Left lung (tissue), 14 donors: ENCODE measurements at places on chromosomes 5 and 9. TPM values are rescaled to one million over a fixed set of nuclear protein-coding genes. Genes with fewer than 3 reads are reported as not detected.

The DDX41 gene
- 65.9 TPM for total RNA-seq

The CDH6 gene
- 13.2 TPM for total RNA-seq

The NR2F1-AS1 gene
- 18.3 TPM for total RNA-seq

- no peak overlapping the region for H3K27ac ChIP-seq
- H3K4me1 ChIP-seq, result no peaks in the 10 kb centered on the region
- no peak for DNase-seq
- H3K36me3 ChIP-seq, result no peaks in the 10 kb centered on the region
These were observed 82.3 kb downstream of the THBS4 start for GRCh38 chr5:80117446-80117845.

DNA sequence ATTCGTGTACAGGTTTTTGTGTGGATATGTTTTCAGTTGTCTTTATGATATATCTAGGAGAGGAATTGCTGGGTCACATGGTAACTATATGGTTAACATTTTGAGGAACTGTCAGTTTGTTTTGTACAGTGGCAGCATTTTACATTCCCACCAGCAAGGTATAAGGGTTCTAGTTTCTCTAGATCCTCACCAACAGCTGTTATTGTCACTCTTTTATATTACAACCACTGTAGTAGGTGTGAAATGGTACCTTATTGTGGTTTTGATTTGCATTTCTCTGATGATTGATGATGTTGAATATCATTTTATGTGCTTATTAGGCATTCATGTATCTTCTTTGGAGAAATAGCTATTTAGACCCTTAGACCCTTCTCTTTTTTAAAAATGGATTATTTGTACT is 82.9 kb downstream of the CCDC171 start:
- no peak overlapping the region for H3K4me3 ChIP-seq
- no peak for DNase-seq
- H3K4me1 ChIP-seq, result no peaks in the 10 kb centered on the region
- no peaks in the 10 kb centered on the region for H3K27me3 ChIP-seq
- H3K27ac ChIP-seq, result no peak overlapping the region

The PDCD1LG2 gene
- 1.7 TPM for total RNA-seq

GRCh38 chr9:129273941-129274684 is 96.1 kb upstream of the IER5L start:
- peak; percentile 13 for DNase-seq
- H3K4me3 ChIP-seq, result no peak overlapping the region
- H3K27me3 ChIP-seq, result no peaks in the 10 kb centered on the region

GRCh38 chr5:1470762-1471211 is 25.5 kb upstream of the SLC6A3 start:
- H3K4me3 ChIP-seq, result no peak overlapping the region
- H3K4me1 ChIP-seq, result peaks cover 14% of the 10 kb centered on the region
- DNase-seq, result peak; percentile 75
- H3K27me3 ChIP-seq, result no peaks in the 10 kb centered on the region
- no peak overlapping the region for H3K27ac ChIP-seq

The ADAMTS2 gene
- total RNA-seq, result 51.6 TPM

DNA sequence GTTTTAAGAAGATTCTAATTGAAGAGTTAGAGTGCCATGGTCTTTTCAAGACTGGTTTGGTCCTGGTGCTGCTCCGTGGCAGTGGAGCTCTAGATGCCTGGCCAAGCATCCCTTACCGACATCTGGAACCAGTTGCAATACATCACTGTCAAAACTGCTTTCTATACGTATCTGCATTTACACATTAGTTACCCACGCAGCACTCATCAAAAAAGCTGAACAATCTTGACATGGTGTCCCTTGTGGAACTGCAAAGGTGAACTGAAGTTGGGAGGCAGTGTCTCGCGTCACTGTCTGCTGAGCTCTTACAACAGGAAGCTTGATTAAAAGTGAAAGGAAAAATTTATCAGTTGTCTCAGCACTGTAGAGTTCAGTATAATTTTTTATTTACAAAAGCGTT is 82.6 kb downstream of the PBX3 start:
- H3K4me3 ChIP-seq, result no peak overlapping the region
- H3K27ac ChIP-seq, result no peak overlapping the region
- H3K27me3 ChIP-seq, result no peaks in the 10 kb centered on the region

The GTF2H2 gene
- total RNA-seq, result 24.1 TPM

GRCh38 chr9:136711751-136712689 is at the start of gene DIPK1B:
Gene DIPK1B (plus strand): TSS chr9:136712572. CDS start chr9:136712666, 94 bp downstream.
- DNase-seq, result peak; percentile 68
- H3K27me3 ChIP-seq, result no peaks in the 10 kb centered on the region
- peak within 1 kb of the TSS; percentile 7 for H3K27ac ChIP-seq
- H3K4me1 ChIP-seq, result peaks cover 50% of the 10 kb centered on the region
- no peaks in the 10 kb centered on the region for H3K36me3 ChIP-seq

- no peak overlapping the region for H3K27ac ChIP-seq
- DNase-seq, result no peak
- H3K27me3 ChIP-seq, result no peaks in the 10 kb centered on the region
- peaks cover 72% of the 10 kb centered on the region for H3K36me3 ChIP-seq
- H3K4me3 ChIP-seq, result no peak overlapping the region
These were observed 4.7 kb downstream of the SLC27A4 start for GRCh38 chr9:128344931-128345605.
